ENCODE measurements at places on chromosomes 1 and 21.

DNA sequence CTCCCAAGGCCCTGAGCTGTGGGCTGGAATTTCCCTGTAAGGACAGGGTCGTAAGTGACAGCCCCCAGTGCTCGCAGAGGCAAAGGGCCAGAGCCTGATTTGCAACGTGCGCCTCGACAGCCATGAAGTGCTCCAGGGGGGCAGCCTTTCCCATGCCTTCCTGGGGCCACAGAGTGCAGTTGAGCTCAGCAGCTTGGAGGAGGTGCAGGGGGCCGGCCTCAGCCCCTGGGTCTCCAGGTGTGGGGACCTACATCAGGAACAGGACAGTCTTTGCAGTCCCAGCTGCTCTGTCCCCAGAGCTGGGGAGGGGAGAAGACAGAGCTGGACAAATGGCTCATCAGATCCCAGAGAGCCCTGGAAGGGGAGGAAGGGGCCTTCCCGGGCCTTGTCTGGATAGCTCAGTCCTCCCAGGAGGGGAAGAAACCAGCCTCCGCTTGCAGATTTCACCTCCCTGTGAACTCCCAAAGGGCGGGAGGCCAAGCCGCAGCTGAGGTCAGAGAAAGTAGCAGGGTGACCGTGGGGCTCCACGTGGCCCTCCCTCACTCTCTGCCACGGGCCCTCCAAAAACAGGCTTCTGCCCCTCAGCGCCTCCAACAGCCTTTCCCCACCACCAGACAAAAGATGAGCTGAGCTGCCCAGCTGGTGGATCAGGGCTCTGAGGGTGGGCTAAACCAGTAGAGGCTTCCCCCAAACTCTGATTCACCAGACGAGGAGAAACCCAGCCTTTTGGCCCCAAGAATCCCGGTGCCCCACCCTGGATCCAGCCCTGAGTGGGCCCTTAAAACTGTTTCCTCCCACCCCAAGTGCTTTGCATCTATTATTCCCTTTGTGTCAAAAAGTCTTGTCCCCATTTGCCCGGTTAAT, 76.5 kb downstream of the DHRS3 start:
- no peak for DNase-seq

- no peak for DNase-seq
These were observed 61.1 kb upstream of the LAPTM5 start for GRCh38 chr1:30818568-30819243.

GRCh38 chr21:14895792-14896191, 169.0 kb downstream of the NRIP1 start:
- DNase-seq: no peak

DNA sequence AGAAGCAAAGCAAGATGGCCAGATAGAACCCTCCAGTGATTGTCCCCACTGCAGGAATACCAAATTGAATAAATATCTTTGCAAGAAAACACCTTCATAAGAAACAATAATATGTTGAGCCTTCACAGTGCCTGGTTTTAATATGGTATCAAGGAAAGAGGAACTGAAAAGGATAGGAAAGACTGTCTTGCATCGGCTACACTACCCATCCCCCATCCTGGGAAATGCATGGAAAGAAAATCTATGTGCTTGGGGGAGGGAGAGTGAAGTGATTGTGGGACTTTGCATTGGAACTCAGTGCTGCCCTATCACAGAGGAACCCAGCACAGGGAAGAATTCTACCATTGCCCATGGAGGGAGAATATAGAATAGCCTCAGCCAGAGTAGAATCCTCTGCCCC, 28.6 kb upstream of the AK5 start:
- no peak for DNase-seq

DNA sequence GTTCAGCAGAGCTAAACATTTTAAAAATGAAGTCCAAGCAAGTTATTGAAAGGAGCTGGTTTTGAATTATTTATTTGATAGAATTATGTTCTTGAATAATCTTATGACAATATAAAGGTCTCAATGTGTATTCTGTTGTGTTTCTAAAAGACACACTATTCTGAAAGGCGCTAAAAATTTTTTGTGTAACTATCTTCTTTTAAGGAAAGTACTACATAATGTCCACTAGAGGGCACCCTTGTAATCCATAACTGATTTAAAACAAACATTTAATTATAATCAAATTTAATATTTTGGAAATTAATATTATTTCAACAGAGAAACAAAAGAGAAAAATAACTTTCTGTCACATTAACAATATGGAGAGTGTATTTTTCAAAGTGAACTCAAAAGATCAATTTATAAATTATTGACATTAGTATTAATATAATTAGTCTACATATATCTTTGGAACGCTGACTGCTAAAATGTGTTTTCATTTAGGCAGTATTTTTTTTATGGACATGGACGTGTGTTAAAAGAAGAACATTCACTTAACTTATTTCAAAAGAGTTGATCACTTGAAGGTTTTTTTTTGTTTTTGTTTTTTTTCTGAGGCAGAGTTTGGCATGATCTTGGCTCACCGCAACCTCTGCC, 248.4 kb downstream of the DENND1B start:
- no peak for DNase-seq
